NCI-H446 (cell line): ENCODE measurements at places on chromosomes 2 and 18.
A peak's percentile ranks its signal among the peaks of the same experiment; 100 is the strongest.

DNA sequence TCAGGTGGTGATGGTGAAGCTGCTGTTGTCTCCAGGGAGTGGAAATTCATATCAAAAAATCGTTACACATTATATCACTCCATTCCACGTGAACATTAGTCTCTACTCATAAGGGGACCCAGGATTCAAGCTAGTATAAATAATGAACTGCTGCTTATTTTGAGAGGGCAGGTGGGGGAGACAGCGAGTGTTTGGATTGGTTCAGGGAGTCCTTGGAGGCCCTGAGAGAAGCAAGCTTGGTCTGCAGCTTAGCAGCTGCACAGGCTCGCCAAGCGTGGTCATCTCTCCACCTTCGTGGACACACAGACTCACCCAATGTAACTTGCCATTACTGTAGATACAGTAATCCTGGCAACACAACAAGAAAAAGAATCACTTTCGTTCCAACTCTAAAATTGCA, 177.6 kb downstream of the ZNF521 start:
- DNase-seq, result no peak

- DNase-seq, result peak; percentile 38
These were observed 1.9 kb upstream of the NAB1 start for GRCh38 chr2:190646780-190647522.

DNA sequence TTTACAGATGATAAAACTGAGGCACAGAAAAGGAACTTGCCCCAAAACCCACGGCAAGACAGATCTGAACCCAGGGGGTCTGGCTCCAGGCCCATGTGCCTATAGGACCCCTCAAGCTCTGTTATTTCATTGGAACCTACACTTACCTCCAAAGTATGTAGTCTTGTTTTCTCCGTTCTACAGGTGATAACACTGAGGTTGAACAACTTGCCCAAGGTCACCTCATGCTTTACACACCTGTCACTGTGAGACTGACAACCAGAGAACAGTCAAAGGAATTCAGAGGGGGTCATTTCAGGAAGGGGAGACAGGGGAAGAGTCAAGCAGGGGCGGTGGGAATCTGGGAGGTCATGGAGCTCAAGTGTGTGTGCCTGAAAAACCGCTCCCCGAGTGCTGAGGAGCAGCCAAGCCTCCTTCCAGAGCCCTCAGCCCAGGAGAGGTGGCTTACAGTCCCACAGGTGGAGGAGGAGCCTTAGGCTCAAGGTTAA, 47.7 kb downstream of the SERTAD2 start:
- DNase-seq, result no peak

DNA sequence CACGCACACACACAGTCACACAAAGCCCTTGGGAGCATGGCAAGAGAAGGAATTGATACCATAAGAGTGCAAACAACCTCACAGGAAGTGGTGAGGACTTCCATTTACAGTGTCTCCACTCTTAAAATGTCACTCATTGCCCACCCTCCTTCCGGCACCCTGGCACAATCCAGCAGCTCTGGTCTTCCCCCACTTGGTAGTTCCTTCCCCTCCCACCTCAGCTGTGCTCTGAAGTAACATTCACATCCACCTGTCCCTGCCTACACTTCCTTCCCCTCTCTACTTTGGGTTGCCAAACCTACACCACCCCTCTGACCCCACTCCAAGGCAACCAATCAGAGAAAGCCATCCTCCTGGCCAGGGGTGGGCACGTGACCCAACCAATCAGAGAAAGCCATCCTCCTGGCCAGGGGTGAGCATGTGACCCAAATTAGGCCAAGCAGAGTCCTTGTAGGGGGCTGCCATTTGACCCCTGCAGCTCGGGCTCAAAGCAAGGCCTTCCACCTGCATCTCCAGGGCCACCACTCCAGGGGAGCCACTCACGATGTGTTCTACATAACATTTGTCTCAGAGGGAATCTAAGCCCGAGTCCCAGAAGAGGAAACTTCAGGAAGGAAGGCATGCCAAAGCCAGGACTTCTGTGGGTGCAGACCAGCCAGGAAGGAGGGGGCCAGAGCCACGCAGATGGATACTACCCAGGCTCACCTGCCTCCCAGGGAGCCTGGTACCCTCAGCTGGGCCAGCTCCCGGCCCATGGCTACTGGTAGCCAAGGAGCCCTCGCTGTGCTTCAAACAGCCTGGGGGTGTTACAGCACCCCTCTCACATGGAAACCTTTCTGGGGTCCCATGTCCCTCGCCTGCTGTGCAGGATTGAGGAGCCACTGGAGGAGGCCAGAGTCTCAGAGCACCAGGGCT, 21.2 kb downstream of the CYP26B1 start:
- DNase-seq, result no peak

DNA sequence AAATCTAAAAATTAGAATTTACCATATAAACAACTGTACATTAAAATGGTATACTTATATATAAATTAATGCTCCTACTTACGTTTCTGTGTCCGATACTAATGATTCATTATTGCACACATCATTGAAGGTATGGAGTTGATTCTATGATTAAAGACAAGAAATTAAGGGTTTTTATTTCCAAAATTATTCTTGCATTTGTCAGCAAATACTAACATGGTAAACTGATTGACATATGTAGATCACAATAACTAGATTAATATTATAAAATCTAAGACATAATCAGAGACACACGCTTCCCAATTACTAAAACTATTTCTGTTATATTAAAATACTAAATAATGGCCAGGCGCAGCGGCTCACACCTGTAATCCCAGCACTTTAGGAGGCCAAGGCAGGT, 92.6 kb downstream of the USP34 start:
- no peak for DNase-seq

GRCh38 chr2:173940208-173941020, 24.8 kb downstream of the SP3 start:
- no peak for DNase-seq

- DNase-seq, result peak; percentile 19
These were observed 2.5 kb downstream of the CRIM1 start for GRCh38 chr2:36357847-36358659.

- no peak for DNase-seq
These were observed 762.3 kb upstream of the ID2 start for GRCh38 chr2:7919510-7919909.
